ENCODE measurements at places on chromosomes 7 and 10. TPM values are rescaled to one million over a fixed set of nuclear protein-coding genes. Genes with fewer than 3 reads are reported as not detected.

The SCART1 gene
- 0.82 TPM for total RNA-seq

GRCh38 chr7:1020849-1021251, 23.5 kb upstream of the GPR146 start:
- no peak for DNase-seq

DNA sequence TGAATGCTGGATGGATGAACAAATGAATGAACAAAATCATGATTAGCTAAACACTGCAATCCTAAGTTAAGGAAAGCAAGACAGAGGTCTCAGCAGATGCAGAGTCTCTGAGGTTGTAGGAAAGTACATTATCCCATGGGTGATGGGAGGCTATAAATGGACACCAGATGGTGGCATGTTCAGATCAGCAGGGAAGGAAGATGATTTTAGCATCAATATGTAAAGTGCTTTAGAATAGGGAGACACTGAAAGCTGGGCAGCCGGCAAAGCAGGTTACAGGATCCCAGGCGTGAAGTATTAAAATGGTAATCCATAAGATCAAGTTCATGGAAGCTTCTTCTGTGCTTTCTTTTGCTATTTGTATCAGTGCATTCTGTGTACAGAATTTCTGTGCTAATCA, 7.9 kb upstream of the RAPGEF5 start:
- no peak for DNase-seq

DNA sequence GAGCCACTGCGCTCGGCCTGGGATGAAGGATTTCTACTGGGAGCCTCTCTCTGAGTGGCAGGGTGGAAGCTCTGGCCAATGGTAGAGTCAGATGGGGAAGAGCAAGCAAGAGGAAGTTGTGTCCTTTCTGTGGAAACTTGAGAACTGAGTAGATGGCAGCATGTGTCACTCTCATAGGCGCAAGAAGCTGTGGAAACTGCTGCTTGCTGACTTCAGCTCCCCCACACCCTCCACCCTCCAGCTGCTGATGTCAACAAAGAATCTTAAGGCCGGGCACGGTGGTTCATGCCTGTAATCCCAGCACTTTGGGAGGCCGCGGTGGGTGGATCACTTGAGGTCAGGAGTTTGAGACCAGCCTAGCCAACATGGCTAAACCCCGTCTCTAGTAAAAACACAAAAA, 39.8 kb upstream of the SRGN start:
- DNase-seq, result peak; percentile 59

GRCh38 chr7:121017586-121017985, 29.1 kb downstream of the CPED1 start:
- no peak for DNase-seq

GRCh38 chr7:127874951-127875608, 156.2 kb downstream of the LRRC4 start:
- DNase-seq, result no peak

The TNKS2 gene
- total RNA-seq, result 26.6 TPM
